Activated CD8-positive, alpha-beta memory T cell treated with anti-CD3 and anti-CD28 coated beads for 1 hour (primary cell): ENCODE measurements at places on chromosomes 4 and X.

DNA sequence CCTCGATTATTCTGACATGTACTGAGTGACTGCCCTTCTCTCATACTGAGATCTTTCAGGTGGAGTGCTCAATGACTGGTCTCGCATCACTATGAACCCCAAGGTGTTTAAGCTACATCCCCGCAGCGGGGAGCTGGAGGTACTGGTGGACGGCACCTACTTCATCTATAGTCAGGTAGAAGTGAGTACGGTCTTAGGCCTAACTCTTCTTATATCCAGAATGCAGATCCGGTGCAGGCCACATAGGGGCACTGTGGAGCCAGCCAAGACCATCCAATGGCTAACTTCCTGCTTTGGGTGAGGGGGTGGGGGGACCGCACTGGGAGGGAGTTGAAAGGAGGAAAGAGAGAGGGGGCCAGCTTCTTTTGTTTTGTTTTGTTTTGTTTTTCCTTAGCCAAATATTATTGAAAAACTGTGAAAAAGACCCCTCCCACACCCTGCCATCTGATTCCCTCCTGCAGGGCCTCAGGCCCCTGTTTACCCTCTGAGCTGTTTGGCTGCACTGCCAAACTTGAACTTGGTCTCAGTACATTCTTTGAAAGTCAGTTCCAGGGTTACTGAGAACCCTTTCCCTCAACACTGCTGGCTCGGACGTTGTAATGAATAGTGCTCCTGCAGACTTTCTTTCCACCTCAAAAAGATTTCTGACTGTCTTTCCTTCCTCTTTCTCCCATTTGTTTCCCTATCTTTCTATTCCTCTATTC, 16.2 kb downstream of the AWAT2 start:
- no peak for DNase-seq

- DNase-seq, result no peak
Observed at GRCh38 chr4:67638136-67638535, 62.8 kb downstream of the UBA6 start.

GRCh38 chr4:118282692-118283091, 70.1 kb downstream of the PRSS12 start:
- DNase-seq, result no peak

DNA sequence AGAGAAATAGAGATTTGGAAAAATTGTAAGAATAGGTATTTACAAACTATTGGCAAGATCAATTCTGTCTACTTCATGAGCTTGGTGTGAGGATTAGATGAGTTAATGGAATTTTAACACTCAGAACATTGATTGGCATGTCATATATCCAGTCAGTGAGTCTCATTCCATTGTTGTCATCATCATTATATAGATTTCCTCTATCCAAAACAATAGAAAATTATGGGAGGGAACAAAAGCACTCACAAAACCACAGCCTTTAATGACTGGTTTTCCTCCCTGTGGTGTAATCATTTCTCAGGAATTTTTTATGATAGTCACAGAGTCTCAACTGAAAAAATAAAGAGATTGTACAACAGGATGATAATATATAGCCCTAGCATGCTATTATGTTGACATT, 21.1 kb downstream of the KLHL5 start:
- no peak for DNase-seq

GRCh38 chr4:89307446-89308160, at the start of gene GPRIN3:
GPRIN3 (minus strand) TSS chr4:89307800; CDS start chr4:89250110, 57,690 bp downstream.
- no peak for DNase-seq

- DNase-seq, result no peak
Observed at GRCh38 chr4:54392479-54392878, 163.4 kb downstream of the PDGFRA start.

DNA sequence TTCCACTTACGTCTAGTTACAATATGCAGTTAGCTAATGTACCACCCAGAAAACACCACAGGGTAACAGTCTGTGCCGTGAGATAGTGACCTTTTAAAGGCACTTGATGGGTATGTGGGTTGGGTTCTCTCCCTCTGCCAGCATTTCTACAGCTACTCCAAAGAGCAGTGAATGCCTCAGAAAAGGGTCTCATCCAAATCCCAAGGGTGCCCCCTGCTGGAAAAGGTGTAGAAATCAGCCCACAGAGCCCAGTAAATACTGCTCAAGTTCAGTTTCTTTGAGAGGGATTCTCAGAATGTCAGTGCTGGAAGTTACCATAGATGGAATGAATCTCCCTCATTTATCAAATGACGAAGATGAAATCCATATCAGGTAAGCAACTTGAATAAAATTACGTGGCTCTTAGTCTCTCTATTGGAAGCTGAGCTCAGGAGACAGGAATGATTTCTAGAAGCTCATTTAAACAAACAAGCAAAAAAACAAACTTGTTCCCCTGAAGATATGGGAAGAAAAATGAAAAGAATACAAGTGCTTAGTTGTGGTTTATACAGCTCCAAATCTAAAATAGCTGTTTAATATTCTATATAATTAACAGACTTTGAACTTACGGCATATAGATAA, 9.5 kb downstream of the RNF175 start:
- peak; percentile 5 for DNase-seq

- no peak for DNase-seq
Observed at GRCh38 chr4:151013944-151014343, 1.1 kb downstream of the LRBA start.

- no peak for DNase-seq
Observed at GRCh38 chr4:154999950-155000578, 208.4 kb upstream of the NPY2R start.

GRCh38 chr4:73674451-73674919, 54.2 kb upstream of the RASSF6 start:
- no peak for DNase-seq

GRCh38 chrX:87265518-87265917, 252.1 kb upstream of the KLHL4 start:
- no peak for DNase-seq

- DNase-seq, result no peak
Observed at GRCh38 chr4:108972613-108973283, 209.9 kb upstream of the ETNPPL start.
